ENCODE measurements at places on chromosomes 12 and 14. TPM values are rescaled to one million over a fixed set of nuclear protein-coding genes. Genes with fewer than 3 reads are reported as not detected.

GRCh38 chr12:90858252-90858651 is 96.7 kb downstream of the CCER1 start:
- no peaks in the 10 kb centered on the region for H3K4me1 ChIP-seq
- no peak overlapping the region for H3K4me3 ChIP-seq
- H3K27me3 ChIP-seq, result peaks cover 5% of the 10 kb centered on the region
- DNase-seq, result no peak

The TGM1 gene
- 0.85 TPM for total RNA-seq

GRCh38 chr14:36451310-36452065 is 68.5 kb downstream of the NKX2-1 start:
- H3K27me3 ChIP-seq, result no peaks in the 10 kb centered on the region
- DNase-seq, result no peak
- no peaks in the 10 kb centered on the region for H3K4me1 ChIP-seq
- no peak overlapping the region for H3K27ac ChIP-seq

GRCh38 chr12:40001406-40001805 is 104.5 kb downstream of the SLC2A13 start:
- no peaks in the 10 kb centered on the region for H3K27me3 ChIP-seq
- H3K27ac ChIP-seq, result no peak overlapping the region
- H3K4me1 ChIP-seq, result no peaks in the 10 kb centered on the region
- H3K36me3 ChIP-seq, result no peaks in the 10 kb centered on the region

- no peak overlapping the region for H3K27ac ChIP-seq
- H3K4me1 ChIP-seq, result no peaks in the 10 kb centered on the region
- H3K36me3 ChIP-seq, result no peaks in the 10 kb centered on the region
- H3K27me3 ChIP-seq, result no peaks in the 10 kb centered on the region
These were observed 8.5 kb upstream of the VASH1 start for GRCh38 chr14:76752744-76753143.

DNA sequence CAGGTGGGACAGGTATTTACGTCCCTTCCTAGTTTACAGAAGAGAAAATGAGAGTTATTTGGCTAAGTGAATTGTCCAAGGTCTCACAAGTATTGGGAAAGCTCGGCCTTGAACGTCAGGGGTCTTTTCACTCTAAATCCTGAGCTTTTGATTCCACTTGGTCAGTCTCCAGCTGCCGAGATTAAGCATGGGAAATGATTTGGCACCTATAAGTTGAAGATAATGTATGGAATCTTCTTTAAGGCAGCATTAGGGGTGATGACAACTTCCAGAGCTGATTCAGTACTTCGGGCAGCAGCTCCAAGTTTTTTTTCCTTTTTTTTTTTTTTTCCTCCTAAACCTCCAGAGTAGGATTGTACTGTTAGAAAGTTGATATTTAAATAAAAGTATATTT is 722 bp downstream of the FAM234B start:
- peaks cover 18% of the 10 kb centered on the region for H3K4me1 ChIP-seq
- H3K27ac ChIP-seq, result peak overlapping the region; percentile 58
- no peaks in the 10 kb centered on the region for H3K27me3 ChIP-seq

GRCh38 chr12:110785240-110785639 is 42.5 kb upstream of the PPP1CC start:
- no peaks in the 10 kb centered on the region for H3K4me1 ChIP-seq
- no peak overlapping the region for H3K4me3 ChIP-seq
- no peak overlapping the region for H3K27ac ChIP-seq
- DNase-seq, result no peak

GRCh38 chr12:27861428-27862167 is 81.6 kb upstream of the MANSC4 start:
- H3K4me1 ChIP-seq, result no peaks in the 10 kb centered on the region
- no peak for DNase-seq
- no peak overlapping the region for H3K27ac ChIP-seq
- H3K27me3 ChIP-seq, result peaks cover 4% of the 10 kb centered on the region

The LRRIQ1 gene
- total RNA-seq, result 0.39 TPM

DNA sequence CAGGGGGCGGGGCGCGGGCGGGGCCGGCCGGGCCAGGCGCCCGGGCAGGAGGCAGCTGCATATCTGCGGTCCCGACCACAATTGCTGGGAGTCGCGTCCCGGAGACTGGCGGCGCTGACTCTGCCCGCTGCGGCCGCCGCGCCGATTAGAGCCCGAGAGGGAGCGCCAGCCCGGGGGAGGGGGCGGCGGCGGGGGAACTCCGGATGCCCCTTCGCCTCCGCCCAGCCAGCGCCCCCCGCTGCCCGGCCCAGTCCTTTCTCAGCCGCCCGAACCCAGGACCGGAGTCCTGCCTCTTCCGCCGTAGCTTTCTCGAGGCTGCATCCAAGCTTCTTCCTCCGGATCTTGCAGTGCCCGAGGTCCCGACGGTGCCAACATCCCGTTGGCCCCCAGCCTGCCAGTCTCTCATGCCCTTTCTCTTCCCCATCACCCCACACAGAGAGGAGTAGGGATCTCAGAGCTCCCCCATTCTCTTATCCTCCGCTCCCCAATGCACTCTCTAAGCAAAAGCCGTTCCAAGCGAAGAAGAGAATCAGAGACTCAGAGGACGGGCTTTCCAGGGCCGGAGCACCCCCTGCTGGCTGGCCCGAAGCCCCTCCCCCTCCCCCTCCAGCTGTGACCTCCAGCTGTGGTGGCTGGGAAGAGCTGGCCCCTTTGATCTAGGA is 8.8 kb upstream of the SP7 start:
- H3K27me3 ChIP-seq, result no peaks in the 10 kb centered on the region
- peak; percentile 83 for DNase-seq
- peaks cover 12% of the 10 kb centered on the region for H3K4me1 ChIP-seq
- no peaks in the 10 kb centered on the region for H3K36me3 ChIP-seq

GRCh38 chr12:50401500-50402081 is 906 bp downstream of the LARP4 start:
- H3K27ac ChIP-seq, result peak overlapping the region; percentile 87
- no peaks in the 10 kb centered on the region for H3K36me3 ChIP-seq
- H3K27me3 ChIP-seq, result no peaks in the 10 kb centered on the region
- H3K4me1 ChIP-seq, result peaks cover 12% of the 10 kb centered on the region

- H3K4me1 ChIP-seq, result no peaks in the 10 kb centered on the region
- no peak for DNase-seq
- peaks cover 60% of the 10 kb centered on the region for H3K36me3 ChIP-seq
These were observed 45.4 kb downstream of the GPATCH2L start for GRCh38 chr14:76196980-76197695.

- no peak overlapping the region for H3K4me3 ChIP-seq
- no peaks in the 10 kb centered on the region for H3K4me1 ChIP-seq
- DNase-seq, result no peak
These were observed 1.3 kb upstream of the PLEKHG7 start for GRCh38 chr12:92701441-92701840.

DNA sequence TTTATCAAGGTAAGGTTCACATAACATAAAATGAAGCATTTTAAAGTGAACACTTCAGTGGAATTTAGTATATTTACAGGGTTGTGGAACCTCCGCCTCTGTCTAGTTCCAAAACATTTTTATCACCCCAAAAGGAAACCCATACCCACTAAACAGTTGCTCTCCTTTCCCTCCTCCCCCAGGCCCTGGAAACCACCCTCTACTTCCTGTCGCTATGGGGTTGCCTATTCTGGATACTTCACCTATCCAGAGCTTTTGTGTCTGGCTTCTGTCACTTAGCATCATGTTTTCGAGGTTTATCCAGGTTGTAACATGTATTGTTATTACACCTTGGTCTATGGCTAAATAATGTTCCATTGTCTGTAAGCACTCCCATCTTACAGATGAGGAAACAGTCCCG is 27.7 kb upstream of the ZFP36L1 start:
- peaks cover 7% of the 10 kb centered on the region for H3K4me1 ChIP-seq
- H3K36me3 ChIP-seq, result no peaks in the 10 kb centered on the region
- H3K27me3 ChIP-seq, result no peaks in the 10 kb centered on the region
- no peak overlapping the region for H3K27ac ChIP-seq
- H3K4me3 ChIP-seq, result no peak overlapping the region

DNA sequence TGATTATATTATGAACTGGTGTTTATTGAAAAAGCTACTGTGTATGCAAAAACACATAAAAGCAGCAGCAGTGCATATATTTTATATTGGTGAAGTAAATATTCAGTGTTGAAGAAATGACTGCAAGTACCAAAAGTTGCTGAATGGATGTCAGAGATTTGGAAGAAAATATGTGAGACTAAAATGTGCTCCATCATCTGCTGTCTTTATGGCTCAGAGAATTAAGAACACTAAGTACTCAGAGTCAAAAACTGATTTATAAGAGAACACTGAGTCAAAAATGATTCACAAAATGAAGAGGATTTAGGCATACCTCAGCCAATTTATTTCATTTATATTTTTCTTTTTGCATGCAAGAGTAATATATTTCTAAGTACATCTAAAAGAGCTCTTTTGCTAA is 86.3 kb upstream of the PDZRN4 start:
- DNase-seq, result no peak
- H3K4me1 ChIP-seq, result no peaks in the 10 kb centered on the region
- H3K4me3 ChIP-seq, result no peak overlapping the region
- no peak overlapping the region for H3K27ac ChIP-seq
- no peaks in the 10 kb centered on the region for H3K36me3 ChIP-seq
- H3K27me3 ChIP-seq, result no peaks in the 10 kb centered on the region

DNA sequence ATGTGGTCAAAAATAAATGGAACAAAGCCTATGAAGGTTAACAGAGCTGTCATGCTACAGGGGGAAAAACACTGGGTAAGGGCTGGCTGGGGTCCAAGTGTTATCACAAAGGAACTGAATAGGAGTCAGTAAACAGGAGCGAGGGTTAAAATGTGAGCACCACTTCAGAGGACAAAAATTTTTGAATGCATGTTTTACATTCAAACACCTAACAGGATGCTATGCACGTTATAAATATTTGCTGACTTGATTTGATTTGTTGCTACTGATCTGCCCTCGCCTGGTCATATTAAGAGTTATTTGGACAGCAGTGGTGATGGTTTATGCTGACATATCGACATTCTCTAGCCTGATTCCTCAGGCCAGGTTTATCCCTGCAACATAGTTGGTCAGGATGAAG is 7.4 kb upstream of the KTN1 start:
- no peaks in the 10 kb centered on the region for H3K27me3 ChIP-seq
- peak; percentile 40 for DNase-seq
- H3K27ac ChIP-seq, result no peak overlapping the region
- H3K36me3 ChIP-seq, result no peaks in the 10 kb centered on the region
- no peaks in the 10 kb centered on the region for H3K4me1 ChIP-seq

DNA sequence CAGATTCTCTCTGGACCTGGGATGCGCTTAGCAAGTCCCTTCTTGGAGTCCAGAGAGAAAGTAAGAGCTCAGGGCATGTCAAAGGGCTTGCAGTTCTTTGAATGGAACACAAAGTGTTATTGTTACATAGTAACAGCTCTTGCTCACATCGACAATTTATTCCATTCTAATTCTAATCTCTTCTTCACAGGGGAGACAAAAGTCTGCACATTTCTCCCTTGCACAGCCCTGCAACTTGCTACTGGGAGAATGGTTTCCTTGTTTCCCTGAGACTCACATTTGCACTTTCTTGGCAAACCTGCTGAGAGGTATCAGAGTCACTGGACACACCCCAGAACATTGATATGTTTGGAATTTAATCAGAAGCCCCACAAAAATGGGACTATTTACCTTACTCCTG is 209.9 kb upstream of the IGF1 start:
- H3K27ac ChIP-seq, result no peak overlapping the region
- no peaks in the 10 kb centered on the region for H3K27me3 ChIP-seq
- no peaks in the 10 kb centered on the region for H3K36me3 ChIP-seq
- DNase-seq, result no peak
- H3K4me3 ChIP-seq, result no peak overlapping the region

The CCDC91 gene
- 24.2 TPM for total RNA-seq

The ZNF10 gene
- 8.1 TPM for total RNA-seq

DNA sequence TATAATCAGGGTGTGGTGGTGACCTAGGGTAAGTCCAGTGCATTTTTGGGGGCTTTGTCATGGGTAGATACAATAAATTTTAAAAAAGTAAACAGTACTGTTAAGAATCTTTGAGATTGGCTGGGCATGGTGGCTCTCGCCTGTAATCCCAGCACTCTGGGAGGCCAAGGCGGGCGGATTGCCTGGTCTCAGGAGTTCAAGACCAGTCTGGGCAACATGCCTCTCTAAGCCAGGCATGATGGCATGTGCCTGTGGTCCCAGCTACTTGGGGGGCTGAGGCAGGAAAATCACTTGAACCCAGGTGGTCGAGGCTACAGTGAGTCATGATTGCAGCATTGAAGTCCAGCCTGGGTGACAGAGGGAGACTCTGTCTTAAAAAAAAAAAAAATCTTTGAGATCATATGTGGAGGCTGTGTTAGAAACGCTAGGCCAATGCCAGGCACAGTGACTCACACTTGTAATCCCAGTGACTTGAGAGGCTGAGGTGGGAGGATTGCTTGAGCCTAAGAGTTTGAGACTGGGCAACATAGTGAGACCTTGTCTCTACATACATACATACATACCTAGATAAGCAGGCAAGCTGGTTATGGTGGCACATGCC is 67.7 kb downstream of the PRKCH start:
- H3K4me3 ChIP-seq, result no peak overlapping the region
- no peak for DNase-seq
- no peaks in the 10 kb centered on the region for H3K36me3 ChIP-seq
- H3K27me3 ChIP-seq, result no peaks in the 10 kb centered on the region
- H3K4me1 ChIP-seq, result no peaks in the 10 kb centered on the region
- no peak overlapping the region for H3K27ac ChIP-seq

The FAR2 gene
- total RNA-seq, result 6.7 TPM

GRCh38 chr12:29752121-29752520 is 31.6 kb downstream of the TMTC1 start:
- no peaks in the 10 kb centered on the region for H3K4me1 ChIP-seq
- no peak for DNase-seq
- no peak overlapping the region for H3K4me3 ChIP-seq
- H3K27me3 ChIP-seq, result no peaks in the 10 kb centered on the region
- no peaks in the 10 kb centered on the region for H3K36me3 ChIP-seq

DNA sequence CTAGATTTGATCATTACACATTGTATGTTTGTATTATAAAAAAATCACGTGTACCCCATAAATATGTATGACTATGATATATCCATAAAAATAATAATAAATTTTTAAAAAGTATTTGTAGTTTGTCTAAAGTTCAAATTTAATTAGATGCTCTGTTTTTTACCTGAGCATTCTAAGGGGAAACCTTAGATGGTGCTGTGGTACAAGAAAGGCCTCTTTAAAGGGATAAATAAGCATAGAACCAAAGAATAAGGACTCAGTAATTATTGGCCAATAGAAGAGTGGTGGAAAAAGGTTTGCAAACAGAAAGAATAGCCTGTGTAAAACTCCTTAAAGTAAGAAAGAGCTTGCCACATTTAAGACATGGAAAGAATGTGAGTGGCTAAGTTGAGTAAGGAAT is 580.1 kb upstream of the SEL1L start:
- H3K27me3 ChIP-seq, result no peaks in the 10 kb centered on the region
- DNase-seq, result no peak
- no peaks in the 10 kb centered on the region for H3K4me1 ChIP-seq
- no peak overlapping the region for H3K4me3 ChIP-seq

- no peak overlapping the region for H3K4me3 ChIP-seq
- DNase-seq, result peak; percentile 44
- H3K4me1 ChIP-seq, result peaks cover 13% of the 10 kb centered on the region
- no peak overlapping the region for H3K27ac ChIP-seq
- no peaks in the 10 kb centered on the region for H3K36me3 ChIP-seq
These were observed 3.1 kb upstream of the CCDC88C start for GRCh38 chr14:91420686-91421085.

The CCDC38 gene
- 0.80 TPM for total RNA-seq

DNA sequence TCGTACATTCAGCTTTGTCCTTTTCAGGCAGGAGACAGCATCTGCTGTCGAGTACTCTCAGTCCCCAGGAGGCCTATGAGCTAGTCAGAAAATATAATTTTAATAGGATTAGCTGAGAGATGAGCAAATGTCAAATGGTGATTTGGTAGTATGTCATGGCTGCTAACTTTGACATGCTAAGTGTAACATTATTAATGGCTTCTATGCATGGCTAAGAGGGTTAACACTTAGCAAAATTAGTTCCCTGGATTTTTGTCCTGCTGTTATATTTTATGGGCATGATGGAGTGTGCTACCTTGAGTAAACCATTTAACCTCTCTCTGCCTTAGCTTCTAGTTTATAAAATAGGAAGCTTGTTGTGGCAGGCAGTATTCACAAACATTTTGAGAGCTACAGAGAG is 2.9 kb upstream of the PCNX1 start:
- H3K36me3 ChIP-seq, result no peaks in the 10 kb centered on the region
- H3K27me3 ChIP-seq, result no peaks in the 10 kb centered on the region
- no peak for DNase-seq
